ENCODE measurements at places on chromosomes 13 and 19.

DNA sequence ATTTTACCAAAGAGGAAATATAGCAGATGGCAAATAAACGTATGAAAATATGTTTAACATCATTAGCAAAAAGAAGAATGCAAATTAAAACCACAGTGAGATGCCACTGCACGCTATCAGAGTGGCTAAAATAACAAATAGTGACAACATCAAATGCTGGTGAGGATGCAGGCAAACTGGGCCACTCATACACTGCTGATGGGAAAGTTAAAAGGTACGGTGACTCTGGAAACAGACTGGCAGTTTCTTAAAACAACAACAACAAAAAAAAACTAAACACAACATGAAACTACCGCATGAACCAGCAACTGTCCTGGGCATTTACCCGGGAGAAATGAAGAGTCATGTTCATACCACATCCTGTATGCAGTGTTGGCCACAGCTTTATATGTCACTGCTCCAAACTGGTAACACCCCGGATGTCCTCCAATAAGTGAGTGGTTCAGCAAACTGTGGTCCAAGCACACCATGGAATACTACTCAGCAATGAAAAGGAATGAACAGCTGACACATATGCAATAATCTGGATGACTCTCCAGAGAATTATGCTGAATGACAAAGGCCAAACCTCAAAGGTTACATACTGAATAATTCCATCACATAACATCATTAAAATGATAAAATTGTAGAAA lies 22.3 kb downstream of the EPS15L1 start:
- DNase-seq: peak; percentile 86

DNA sequence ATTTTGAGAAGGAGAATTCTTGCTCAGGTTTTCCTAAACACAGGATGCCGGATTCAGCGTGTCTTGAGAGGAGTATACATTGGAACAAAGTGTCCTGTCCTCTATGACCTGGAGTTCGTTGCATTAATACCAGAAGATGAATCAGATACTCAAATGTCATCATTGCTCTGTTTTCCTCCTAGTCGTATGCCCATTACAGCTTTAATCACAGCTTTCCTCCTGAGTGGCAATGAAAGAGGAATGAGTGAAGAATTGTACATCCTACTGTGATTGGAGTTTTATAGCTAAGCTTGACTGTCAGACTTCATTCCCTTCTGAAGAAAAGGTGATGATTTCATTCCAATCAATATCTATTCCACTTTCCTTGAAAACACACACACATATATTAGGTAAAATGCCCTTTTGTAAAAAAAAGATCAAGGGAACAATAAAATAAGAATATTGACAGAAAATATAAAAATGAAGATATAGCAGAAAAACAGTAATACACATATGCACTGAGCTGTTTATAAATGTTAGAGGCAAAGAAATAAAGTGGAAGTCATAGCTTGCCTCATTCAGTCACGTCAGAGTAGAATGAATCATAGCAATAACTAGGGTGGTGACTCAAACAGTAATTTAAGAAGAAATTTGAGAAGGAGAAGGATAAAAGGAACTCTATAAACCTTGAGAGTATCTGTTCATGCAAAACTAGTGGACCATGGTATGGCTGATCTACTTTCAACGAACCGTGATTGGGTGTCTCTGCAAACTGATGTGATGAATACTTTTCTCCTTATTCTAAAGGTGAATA lies 501.5 kb downstream of the SUCLA2 start:
- DNase-seq: no peak

GRCh38 chr19:37655689-37656371 lies 565 bp upstream of the ZFP30 start:
- DNase-seq: peak; percentile 83

DNA sequence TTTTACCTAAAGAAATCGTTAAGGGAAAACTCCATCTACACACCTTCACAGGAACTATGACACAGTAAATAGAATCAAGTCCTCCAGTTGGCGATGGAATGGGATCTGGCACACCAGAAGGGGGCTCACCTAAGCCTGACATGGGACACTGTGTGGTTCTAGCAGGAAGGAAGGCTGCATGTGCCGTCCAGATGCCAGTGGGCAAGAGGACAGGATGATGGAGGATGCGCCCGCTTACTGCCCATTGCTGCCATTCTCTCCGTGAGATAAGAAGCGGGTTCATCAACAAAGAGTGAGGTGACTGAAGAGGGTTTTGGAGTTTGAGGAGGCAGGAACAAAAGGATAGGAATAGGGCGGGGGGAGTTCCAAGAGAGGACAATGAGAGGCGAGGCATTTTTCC lies 2.9 kb upstream of the CYP2F1 start:
- no peak for DNase-seq

DNA sequence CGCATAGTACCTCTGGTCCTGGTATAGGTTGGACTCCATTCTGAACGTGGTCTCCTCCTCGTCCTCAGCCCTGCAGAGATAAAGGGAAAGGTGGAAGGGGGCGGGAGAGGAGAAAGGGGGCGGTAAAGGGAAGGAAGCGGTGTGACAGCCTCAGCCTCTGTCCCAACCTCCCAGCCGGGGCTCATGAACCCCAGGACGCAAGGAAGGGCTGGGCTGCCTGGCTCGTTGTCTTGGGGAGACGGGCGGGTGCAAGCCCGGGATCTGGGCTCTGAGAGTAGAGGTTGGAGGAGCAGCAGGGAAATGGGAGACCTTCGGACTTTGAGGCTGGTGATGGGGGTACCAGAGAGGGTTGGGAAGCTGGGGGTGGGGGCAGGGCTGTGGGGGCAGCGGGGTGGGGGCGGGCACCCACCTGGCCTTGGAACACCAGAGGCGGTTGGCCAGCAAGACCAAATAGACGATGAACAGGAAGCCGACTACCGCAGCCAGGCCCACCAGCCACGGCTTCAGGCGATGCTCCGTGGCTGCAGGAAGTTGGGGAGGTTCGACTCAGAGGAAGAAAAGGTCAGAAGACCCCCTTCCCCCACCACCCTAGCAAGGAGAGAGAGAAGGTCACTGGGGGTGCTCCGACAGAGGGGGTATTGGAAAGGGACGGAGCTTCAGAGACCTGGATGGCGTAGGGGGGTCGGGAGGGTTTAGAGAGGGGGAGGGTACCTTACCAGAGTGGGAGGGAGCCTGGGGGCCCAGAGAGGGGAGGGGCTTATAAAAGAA lies 1.7 kb downstream of the SMIM24 start:
- no peak for DNase-seq

DNA sequence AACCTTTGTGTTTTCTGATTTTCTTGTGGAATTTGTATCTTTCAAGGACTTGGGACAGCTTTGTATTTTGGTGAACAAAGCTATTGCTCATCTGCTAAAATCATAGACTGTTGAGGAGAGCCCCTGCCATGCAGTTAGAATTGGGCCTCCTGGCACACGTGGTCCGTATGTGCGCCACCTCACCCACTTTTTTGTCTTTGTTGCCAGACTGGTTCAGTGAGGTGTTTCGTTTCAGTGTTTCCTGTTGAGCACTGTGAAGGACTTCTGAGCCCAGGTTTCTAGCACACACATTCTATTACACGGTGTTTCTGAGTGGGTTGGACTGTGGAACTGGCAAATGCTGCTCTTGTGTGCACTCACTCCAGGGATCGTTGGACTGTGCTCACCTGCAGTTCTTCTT lies 37.6 kb upstream of the RNF113B start:
- no peak for DNase-seq

- peak; percentile 37 for DNase-seq
Observed at GRCh38 chr19:40756502-40757110, 5.6 kb downstream of the SNRPA start.

DNA sequence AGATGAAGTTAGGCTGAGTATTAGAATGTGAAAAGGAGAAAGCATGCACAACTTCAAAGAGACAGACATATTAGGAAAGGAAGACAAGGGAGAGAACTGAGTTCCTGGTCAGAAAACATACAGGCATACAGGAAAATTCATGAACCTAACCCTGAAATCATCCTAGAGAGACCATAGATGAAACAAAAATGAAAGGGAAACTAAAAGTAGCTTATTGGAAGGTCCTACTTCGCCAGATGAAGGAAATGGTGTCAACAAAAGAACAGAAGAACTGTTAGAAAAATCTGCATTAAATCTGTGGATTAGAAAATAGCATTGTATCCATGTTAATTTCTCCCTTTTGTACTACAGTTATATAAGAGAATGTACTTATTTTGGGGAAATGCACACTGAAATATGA lies 169.0 kb upstream of the UFM1 start:
- peak; percentile 2 for DNase-seq

GRCh38 chr13:42746866-42747265 lies 34.5 kb upstream of the FAM216B start:
- DNase-seq: no peak

- no peak for DNase-seq
Observed at GRCh38 chr13:101655435-101655834, 203.0 kb downstream of the ITGBL1 start.

DNA sequence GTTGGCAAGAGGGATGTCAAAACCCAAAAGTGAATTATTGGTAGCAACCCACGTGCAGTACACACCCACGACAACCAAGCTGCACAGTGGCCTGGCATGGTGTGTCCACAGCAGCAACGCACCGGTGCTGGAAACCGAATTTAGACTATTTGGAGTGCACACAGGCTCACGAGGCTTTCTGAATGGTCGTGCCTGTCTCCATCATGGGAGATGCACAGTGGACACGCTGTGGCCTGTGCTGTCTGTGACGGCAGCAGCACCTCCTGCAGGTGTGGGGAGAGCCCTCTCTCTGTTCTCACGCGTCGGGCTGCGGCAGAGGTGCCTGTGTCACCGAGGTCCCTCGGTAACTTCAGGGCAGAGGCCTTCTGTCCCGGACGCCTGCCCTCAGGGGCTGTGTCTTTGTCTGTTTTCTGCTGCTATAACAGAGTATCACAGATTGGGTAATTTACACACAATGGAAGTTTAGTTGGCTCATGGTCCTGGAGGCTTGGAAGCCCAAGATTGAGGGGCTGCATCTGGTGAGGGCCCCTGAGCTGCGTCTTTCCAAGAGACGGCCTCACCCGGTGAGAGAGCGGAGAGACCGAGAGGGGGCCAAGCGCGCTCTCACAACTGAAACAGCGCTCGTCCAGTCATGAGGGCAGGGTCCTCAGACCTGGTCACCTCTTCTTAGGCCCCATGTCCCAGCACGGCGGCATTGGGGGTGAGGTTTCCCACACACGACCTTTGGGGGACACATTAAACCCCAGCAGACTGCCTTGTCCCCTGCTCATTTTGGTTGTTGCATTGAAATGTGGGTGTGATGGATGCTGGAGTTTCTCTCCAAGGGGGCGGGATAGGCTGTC lies 9.1 kb upstream of the MCF2L start:
- no peak for DNase-seq

DNA sequence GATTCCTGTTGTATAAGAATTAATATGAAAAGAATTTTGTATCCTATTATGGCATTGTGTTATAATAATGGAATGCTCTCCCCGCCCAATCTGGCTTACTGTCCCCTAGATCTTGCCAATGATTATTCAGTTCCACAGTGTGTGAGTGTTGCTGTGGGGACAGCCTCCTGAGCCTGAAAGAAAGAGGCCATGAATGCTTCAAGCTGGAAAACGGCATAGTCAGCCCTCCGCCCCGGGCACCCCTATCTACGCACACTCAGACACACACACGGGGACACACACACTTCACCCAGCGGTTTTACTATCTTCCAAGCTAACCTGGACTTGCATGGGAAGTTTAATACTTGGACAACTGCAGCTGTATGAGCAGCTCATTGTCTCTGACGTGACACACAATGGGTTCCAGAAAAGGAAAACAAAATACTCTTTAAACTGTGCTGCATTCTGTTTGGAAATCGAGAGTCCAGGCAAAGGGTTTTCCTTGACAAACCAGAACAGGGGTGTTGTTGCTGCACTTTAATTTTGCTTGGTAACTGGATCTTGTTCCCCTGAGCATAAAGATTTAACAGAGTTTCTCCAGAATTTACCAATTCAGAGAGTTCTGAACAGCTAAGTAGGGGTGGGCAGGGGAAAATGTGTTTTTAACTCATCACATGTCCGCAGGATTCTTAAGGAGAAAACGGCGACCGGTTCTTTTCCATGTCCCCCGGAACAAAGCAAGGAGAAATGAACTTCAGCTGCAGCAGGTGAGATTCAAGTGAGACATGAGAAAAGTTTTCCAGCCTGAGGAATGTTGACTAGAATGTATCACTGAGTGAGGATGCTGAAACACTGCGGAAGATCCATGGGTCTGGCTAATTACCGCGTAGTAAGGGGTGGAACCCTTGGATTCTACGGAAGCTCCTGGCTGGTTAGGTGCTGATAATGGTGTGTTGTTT lies 472.9 kb downstream of the FOXO1 start:
- no peak for DNase-seq

GRCh38 chr13:113001241-113002140 lies 32.5 kb downstream of the MCF2L start:
- DNase-seq: no peak

DNA sequence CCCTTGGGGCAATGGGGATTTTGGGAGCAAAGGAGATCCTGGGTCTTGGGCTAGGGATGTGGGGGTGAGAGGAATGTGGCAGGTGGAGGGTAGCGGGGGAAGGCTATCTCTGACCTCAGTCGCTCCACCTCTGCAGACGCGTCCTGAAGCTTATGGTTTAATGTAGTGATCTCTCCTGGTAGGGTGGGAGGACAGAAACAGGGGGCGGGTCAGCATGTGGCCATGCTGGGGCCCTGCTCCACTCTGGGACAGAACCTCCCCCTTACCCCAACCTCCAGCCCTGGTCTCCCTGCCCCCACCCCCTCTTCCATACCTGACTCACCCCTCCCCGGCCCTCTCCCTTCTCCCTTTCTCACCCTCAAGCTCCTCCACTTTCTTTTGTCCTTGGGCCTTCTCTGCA lies 1.4 kb downstream of the BST2 start:
- peak; percentile 37 for DNase-seq

- DNase-seq: no peak
Observed at GRCh38 chr19:51458051-51458645, at the start of gene SIGLEC8. SIGLEC8 (minus strand) TSS chr19:51458454; CDS start chr19:51458387, 67 bp downstream.

DNA sequence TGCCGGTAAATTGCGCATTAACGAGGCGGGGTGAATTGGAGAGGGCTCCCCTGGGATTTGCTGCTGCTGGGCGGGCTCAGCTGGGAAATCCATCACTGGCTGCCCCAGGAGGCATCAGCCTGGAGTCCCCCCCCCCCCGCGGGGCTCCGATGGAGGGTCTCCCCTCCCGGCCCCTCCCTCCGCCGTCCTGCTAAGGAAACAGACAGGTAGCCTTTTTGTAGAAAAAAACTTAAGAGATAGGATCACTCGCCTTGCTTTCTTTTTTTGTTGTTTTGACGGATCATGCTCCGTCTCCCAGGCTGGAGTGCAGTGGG lies 6.8 kb downstream of the TLE6 start:
- no peak for DNase-seq

DNA sequence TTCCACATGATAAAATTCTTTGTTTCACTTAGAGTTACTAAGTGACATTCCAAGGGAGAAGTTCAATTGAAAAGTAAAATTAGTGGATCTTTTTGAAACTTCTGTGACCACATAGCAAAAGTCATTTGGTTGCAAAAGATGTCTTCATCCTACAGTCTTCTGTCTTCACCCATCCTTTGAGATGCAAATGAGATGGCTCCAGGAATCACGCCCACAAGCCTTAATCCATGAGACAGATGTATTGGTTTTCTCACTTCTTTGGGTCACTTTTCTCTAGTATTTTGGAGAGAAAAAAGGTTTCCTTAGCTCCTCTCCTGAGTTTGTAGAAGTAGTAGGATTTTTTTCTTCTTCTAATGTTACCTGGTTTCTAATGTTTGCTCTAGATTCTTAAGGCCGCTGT lies 259.5 kb upstream of the SLC10A2 start:
- DNase-seq: no peak

GRCh38 chr13:27493981-27494380 lies 43.6 kb upstream of the MTIF3 start:
- no peak for DNase-seq
